ENCODE measurements at places on chromosomes 12 and 14. TPM values are rescaled to one million over a fixed set of nuclear protein-coding genes. Genes with fewer than 3 reads are reported as not detected.

- DNase-seq, result no peak
These were observed 152.7 kb downstream of the ANO2 start for GRCh38 chr12:5792343-5792742.

GRCh38 chr12:67937822-67938221 lies 51.4 kb upstream of the IFNG-AS1 start:
- peak; percentile 11 for DNase-seq

- DNase-seq, result no peak
These were observed 7.6 kb downstream of the CEP170B start for GRCh38 chr14:104872469-104873341.

- DNase-seq, result peak; percentile 73
These were observed 5.1 kb upstream of the PSMA3 start for GRCh38 chr14:58239244-58240195.

DNA sequence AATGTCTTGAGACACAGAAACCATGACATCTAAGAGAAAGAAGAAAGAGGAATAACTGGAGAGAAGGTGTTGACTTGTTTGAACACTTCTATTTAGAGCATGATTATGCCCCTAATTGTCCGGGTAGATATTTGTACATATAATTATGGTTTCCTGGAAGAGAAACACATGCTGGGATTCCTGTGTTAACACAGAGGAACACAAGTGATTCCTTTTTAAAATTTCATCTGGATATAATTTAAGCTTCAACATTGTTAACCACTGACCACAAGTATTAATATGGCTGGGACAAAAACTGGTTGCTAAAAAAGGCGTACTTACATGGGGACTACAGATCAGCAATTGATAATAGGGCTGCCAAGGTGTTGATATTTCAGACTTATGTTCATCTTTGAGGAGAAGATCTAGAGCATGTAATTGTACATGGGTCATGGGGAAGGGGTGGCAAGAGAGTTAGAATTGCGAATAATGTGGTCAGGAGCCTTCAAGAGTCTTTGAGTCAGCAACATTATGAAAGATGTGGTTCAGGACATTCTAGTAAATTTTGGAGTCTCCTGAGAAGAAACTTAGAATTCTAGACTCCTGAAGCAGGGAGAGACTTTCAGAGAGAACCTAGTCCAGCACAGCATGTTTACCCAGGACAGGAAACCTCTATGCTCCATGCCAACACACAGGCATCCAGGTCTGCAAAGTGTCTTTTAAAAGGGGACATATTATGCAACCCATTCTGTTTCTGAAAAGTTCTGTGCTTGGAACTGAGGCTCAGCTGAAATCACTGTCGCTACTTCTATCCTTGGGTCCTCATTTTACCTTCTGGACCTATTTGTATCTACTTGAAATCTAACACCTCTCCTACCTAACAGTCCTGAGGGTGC lies 56.5 kb downstream of the SLC38A1 start:
- DNase-seq, result no peak

DNA sequence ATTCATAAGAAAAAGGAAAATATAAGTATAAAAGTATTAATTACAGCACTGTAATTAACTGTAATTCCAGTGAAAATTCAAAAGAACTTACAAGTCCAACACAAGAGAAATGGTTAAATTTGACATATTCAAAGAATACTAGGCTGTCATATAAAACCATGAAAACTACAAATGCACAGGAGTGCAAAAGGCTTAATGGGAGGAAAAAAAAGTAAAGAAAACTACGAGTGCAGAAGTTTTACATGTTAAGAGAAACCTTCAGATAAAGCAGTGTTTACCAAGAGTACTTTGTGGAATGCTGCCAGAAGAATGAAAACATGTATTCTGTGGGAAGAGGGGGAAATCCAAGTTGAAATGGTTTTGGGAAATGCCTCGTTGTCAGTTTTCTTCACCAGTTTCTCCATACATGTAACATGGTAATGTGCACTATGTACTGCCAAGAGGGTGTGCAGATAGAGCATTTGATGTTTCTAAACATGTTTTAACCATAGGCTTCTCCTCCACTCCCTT lies 9.1 kb downstream of the HEATR5A start:
- DNase-seq, result no peak

DNA sequence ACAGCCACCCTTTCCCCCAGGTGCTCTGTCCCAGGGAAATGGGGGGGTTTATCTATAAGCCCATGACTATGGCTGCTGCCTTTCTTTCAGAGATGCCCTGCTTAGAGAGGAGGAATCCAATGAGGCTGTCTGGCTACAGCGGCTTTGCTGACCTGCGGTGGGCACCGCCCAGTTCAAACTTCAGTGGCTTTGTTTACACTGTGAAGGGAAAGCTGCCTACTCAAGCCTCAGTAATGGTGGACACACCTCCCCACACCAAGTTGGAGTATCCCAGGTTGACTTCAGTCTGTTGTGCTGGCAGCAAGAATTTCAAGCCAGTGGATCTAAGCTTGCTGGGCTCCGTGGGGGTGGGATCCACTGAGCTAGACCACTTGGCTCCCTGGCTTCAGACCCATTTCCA lies 869.2 kb downstream of the SLC6A15 start:
- no peak for DNase-seq

DNA sequence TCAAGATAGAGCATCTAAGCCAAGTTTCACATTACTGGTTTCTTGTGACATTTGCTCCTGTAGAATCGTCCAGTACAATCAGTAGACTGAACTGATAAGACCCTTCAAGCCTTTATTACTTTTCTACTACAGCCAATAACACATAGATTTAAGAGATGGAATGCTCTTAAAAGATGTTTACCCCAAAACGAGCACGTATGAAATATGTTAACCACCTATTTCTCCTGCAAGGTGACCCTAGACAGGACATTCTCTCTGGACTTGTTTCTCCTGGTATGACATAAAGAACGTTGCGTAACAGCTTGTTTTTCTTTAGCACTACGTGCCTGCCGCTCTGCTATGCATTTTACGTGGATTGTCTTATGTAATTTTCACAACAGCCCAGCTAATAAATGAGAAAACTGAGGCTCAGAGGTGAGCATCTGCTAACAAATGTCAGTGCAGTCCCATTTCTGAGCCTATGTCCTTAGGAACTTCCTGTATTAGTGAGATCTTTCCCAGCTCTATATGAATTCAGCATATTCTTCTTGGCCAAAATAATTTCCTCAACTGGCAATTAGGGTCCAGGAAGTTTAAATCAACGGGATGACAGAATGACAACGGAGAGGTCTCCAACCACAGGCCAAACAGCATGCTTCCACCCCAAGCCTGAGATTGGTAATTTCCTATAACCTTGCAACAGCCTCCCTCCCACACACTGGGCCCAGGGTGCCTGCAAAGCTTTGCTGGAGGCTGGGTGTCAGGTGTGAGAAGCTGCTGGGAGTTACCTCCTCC lies 3.7 kb downstream of the NFKBIA start:
- DNase-seq, result no peak

- no peak for DNase-seq
These were observed 116.6 kb downstream of the BCL11B start for GRCh38 chr14:99155173-99156089.

DNA sequence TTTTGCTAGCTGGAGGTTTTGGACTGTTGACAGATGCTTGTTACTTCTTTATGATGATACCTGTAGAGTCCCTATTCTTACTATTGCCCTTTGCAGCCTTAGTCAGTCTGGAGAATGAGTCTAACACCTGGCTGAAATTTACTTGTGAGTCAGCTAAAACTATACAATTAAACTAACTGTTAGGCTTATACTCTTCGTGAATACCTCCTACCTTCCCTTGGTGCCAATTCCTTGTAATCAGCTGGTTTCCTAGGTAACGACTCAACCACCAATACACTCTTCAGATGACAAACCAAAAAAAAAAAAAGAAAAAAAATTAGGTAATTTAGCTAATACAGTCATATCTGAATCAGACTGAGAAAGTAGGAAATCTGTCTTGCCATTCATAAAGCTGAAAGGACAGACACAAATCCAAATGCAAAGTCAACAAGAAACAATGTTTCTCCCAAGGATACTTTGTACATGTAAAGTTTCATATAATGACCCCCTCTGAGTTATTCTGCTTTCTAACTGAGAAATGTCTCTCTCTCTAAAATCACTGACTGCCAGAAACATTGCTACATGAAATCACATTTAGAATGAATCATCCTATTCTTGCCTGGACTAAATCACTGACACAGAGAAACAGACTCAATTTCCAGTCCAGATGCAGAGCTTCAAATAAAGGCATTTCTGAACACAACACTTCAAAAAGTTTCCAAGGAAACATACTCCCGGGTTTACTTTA lies 56.5 kb upstream of the CDKL1 start:
- no peak for DNase-seq

DNA sequence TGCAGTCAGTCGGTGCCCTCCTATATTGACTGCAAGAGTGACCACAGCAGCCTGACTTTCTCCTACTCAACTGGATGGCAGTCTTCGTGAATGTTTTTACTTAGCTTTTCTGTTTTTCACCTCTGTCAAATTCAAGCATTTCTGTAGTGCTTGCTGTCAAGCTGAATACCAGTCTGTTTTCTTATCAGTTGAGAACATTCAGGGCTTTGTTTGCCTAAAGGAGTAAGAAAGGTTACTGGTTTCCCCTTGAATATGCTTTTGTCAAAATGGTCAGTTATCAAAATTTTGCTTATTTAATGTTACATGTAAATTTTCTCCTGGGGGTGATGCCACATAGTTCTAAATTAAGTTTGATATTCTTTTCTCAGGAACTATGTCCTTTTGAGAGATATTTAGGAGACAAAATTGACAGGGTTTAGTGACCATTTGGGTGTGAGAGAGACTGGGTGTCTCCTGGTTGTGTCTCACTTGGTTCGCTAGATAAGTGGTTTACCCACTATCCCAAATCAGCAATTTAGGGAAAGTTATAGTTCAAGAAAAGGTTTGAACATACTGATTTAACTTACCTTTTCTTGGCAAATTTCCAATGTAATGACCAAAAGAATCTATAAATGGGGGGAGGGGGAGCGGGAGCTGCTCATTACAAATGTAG lies 366.3 kb downstream of the TMTC2 start:
- DNase-seq, result no peak

DNA sequence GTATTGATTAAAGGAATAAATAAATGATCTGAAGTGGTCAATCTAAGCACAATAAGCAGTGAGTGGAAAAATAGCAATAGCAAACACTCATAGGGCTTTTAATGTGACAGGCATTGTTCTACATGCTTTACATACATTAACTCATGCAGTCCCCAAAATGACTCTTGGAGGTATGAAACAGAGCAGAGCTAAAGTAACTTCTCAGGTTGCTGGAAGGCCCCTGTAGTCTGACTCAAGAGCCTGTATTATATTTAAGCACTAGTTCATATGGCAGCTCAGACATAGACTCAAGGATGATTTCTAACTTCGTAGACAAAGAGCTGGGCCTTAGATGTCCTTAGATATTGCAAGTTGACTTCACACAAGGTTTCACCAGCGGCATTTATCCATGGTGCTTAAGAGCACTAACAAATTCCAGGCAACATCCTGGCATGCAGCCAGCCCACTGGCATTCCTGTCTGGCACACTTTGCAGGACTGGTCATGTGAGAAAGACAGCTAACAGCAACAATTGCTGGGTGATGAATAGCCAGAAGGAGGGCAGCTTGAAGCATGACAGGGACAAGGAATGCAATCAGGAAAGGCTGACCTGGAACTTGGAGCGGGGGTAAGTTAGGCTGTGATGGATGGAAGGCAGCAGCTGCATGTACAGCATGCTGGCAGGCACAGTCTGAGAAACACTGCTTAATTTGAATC lies 22.9 kb upstream of the KTN1 start:
- no peak for DNase-seq

DNA sequence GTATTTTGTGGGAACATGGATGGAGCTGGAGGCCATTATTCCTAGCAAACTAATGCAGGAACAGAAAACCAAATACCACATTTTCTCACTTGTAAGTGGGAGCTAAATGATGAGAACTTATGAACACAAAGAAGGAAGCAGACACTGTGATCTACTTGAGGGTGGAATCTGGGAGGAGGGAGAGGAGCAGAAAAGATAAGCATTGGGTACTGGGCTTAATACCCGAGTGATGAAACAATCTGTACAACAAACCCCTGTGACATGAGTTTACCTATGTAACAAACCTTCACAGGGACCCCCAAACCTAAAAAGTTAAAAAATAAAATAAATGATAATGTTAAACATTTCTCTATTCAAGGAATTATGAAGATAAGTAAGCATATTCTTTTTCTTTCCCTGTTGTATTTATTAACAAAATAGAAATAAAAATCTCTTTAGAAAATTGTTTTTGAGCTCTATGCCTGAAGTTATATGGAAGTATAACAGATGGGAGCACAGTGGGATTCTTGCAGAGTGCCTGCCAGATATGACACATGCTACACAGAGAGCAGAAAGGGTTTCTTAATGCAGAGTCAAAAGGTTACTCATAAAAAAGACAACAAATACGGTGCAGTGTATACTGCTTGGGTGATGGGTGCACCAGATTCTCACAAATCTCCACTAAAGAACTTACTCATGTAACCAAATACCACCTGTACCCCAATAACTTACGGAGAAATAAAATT lies 52.0 kb upstream of the SYNE2 start:
- no peak for DNase-seq

- no peak for DNase-seq
These were observed 174.7 kb upstream of the DAAM1 start for GRCh38 chr14:59013672-59014298.

DNA sequence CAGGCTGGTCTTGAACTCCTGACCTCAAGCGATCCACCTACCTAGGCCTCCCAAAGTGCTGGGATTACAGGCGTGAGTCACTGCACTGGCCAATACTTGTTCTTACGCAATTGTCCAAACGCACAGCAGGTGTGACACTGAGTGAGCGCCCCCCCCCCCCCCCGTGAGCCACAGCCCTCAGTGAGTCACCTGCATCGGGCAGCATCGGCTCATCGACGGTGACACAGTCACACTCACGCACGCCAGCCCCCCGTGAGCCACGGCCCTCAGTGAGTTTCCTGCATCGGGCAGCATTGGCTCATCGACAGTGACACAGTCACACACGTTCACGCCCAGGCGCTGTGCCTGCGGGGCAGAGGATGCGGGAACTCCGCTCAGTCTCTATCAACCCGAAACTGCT lies 42.5 kb downstream of the GALNT9 start:
- DNase-seq, result no peak

GRCh38 chr14:99258341-99258861 lies 13.6 kb downstream of the BCL11B start:
- no peak for DNase-seq

DNA sequence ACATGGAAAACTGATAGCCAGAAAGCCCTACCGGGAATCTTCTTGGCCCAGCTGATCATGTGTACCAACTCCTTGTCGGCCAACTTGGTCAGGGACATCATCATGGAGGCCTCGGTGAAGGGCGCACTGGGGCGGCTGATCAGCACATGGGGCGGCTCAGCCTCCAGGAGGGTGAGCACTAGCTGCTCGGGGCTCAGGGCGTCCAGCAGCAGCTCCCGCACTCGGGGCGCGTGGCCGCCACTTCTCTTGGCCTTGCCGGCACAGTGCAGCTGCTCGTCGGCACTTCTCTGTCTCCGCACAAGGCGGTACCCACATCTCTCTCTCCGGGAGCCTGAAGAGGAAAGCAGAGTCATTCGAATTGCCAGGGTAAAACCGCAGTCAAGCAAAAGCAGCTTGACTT lies 33.8 kb downstream of the ESR2 start:
- DNase-seq, result no peak

Gene SELPLG
- total RNA-seq, result 25.3 TPM

Gene MLEC
- total RNA-seq, result 82.4 TPM

Gene PRKCH
- 2.3 TPM for total RNA-seq

Gene C1S
- total RNA-seq, result 3.6 TPM

Gene CLEC14A
- not detected for total RNA-seq
